ENCODE measurements at places on chromosomes 13 and 19. TPM values are rescaled to one million over a fixed set of nuclear protein-coding genes. Genes with fewer than 3 reads are reported as not detected.

The CPT1C gene
- 0.84 TPM for total RNA-seq

The MADCAM1 gene
- total RNA-seq = not detected

DNA sequence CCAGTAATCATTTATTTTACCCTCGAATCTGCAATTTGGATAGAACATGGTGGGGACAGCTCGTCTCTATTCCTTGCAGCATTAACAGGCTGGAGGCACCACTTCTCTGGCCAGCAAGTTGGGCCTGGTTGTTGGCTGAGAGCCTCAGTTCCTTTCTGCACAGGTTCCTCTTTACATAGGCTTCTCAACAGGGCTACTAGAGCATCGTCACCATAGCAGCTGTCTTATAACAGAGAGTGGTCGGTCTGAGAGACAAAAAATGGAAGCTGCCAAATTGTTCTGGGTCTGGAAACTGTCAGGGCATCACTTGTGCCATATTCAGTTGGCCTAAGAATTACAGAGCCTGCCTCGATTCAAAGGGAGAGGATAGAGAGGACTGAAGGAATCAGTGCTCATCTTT, 86.7 kb downstream of the DNAJC15 start:
- no peak for DNase-seq

DNA sequence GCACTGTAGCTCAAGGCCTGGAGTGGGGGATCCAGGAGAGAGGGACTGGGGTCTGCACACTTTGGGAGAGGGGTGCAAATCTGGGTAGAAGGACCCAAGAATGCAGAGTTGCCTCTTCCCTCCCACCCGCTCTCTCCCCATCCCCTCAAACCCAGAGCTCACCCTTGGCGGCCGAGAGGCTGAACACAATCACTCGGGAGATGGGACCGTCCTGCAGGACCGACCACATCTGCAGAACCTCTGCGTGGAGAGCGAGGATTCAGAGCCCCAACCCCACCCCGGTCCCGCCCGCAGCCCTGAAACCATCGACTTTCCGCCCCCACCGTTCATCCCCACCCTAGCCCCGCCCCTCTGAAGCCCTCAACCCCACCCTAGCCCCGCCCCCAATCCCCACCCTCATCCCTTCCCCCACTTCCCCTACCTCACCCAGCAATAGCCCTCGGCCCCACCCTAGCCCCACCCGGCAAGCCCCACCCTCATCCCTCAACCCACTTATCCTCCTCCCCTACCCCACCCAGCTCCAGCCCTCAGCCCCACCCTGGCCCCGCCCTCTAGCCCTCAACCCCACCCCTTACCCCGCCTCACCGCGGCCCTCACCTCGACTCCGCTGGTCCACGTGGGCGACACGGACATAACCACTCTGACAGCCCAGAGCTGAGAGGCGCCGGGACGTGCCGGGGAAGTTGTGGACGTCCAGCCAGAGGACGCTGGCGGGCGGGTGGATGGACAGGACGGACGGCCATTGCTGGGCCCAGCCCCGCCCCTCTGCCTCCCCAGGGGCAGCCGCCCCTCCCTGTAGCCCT, 4.1 kb downstream of the KPTN start:
- no peak for DNase-seq

The CEACAM19 gene
- total RNA-seq = not detected

DNA sequence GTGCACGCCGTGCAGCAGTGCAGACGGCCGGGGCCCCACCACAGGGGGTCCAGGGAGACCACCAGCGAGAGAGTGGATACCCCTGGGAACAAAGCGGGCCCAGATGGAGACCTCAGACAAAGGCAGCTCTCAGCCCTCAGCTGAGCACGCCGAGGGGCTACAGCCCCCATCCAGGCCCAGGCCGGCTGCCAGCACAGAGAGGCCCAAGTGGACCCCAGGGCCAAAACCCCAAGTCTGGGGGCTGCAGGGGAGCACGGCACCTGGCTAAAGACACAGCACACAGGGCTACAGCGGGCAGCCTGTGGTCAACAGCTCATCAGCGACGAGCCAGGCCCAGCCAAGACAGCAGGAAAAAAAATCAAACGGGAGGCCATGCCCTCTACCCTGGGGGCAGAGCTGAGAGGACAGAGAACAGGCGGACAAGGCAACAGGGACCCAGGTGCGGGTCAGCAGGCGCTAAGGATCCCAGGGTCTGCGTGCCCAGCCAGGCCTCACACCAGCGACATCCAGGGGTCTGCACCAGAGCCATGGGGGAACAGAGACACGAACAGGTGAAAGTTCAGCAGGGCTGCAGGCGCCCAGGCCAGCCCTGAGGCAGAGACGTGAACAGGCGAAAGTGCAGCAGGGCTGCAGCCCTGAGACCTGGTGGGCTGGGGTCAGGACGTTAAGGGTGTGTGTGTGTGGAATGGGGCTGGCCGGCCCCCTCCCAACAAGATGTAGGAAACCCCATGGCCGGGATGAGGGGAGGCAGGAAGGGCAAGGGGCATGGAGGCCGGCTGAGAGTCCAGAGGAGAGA, 34.3 kb downstream of the RASA3 start:
- DNase-seq = no peak

GRCh38 chr19:455851-456546, 4.8 kb downstream of the SHC2 start:
- no peak for DNase-seq

All from HT1080 (cell line).